ENCODE measurements at places on chromosomes 4 and X.

DNA sequence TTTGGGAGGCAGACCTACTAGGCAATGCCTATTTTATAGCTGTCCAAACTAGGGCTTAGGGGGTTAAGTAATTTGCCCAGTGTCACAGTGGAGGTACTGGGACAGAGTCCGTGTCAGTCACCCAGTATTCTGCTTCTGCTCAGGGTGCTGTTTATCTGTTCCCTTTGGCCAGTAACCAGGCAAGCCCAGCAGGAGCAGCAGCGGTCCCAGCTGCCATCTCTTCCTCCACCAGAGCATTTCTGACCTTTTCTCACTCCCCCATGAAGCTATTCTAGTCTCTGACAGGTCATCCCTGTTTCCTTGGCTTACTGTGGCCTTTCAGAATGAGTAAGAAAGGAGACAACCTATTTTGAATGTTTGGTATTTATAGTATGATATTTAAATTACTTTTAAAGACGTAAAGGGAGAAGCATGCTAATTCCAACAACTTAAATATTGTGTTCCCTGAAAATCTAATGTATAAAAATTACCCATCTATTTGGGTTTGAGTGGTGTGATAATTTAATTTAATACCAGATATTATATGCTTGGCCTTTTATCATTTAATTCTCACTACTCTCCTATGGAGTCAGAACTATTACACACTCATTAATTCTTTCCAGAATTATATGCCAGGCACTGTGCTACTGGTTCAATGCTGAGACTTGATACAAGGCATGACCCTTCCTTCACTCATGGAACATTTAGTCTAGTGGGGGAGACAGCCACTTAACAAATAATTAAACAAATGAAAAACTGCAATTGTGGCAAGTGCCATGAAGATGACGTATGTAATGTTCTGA is 60.6 kb downstream of the RPS6KA3 start:
- peak; percentile 15 for DNase-seq

DNA sequence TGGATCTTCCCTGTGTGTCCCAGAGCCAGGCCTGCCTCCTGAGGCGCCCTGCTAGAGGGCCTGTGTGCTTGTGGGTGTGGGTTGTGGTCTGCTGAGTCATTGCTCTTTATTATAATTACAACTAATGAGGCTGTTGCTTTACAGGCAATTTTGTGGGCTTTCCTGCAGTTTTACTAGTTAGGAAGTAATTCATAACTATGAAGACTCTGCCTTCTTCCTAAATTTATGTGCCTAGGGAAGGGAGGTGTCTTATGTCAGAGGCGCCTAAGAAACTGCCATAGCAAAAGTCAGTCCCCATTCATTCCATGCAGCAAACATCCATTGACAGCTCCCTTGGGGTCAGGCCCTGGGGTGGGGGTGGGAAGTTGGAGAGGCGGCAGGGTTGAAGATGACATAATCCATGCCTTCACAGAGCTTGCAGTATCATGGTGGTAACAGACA is 359.2 kb downstream of the IDS start:
- DNase-seq: no peak

- DNase-seq: no peak
Measured at GRCh38 chr4:19329077-19329476, 922.6 kb upstream of the SLIT2 start.

DNA sequence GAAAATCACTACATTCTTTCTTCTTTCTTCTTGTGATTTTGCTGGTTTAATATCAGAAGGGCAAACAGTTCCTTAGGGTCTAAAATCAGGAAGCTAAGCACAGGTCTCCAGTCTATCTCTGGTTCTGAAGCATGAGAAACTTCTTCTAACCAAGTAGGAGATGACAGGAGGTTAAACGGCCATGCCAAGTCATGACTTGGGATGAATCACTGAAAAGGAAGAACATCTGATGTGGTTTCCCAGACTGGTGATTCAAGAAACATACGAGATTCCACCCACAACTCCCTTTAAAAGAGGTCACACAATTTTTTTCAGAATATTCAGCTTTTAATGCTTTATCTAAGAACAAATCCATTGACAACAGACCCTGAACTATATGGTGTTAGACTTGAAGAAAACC is 684.0 kb upstream of the PRKX start:
- no peak for DNase-seq

DNA sequence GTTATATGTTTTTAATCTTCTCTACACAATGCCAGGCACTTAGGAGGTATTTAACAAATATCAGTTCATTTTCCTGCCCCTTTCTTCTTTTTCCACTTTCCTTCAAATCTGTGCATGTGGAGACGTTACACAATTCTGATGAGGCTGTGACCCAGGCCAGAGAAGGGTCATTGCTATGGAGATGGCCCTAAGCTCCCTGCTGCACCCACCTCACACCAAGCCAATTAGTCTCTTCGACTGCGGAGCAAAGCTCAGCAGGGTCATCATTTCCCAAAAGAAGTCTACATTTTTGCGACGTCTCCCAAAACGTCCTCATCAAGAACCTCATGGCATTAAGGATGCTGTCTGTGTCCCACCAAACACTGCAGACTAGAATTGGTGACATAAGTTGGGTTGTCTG is 28.9 kb upstream of the VEGFD start:
- peak; percentile 2 for DNase-seq

DNA sequence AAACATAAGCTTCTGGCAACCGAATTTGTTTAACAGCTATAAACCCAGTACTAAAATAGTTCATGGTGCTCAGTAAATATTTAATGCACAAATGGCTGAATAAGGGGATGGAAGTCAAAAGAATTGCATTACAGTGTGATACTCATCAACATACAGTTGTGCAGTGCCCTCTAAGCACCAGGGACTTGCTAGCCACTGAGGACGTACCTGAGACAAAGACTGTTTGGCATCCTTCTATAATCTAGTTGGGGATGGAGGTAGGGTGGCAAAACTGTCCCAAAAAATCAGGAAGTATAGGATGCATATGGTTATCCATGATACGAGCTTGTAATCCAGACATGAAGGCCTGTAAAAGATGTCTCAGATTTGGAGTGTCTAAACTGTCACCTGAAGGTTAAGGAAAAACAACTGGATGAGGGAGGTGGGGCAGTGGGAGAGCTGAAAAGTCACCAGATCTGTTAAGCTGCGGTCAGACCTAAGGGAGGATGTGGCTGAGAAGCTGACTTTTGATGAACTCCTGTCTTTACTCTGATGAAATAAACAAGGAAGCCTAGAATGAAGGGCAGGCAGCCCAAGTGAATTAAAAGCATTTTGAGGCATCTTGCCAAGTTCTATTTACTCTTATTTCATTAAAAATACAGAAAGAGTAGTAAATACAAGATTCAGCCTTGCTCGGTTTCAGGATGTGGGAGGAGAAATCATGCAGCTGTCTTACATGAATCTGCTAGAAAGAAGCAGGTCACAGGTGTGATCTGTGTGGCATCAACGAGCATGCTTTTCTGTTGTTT is 12.0 kb upstream of the CD38 start:
- no peak for DNase-seq

- peak; percentile 44 for DNase-seq
Measured at GRCh38 chrX:19515615-19516105, 352 bp upstream of the MAP3K15 start.

DNA sequence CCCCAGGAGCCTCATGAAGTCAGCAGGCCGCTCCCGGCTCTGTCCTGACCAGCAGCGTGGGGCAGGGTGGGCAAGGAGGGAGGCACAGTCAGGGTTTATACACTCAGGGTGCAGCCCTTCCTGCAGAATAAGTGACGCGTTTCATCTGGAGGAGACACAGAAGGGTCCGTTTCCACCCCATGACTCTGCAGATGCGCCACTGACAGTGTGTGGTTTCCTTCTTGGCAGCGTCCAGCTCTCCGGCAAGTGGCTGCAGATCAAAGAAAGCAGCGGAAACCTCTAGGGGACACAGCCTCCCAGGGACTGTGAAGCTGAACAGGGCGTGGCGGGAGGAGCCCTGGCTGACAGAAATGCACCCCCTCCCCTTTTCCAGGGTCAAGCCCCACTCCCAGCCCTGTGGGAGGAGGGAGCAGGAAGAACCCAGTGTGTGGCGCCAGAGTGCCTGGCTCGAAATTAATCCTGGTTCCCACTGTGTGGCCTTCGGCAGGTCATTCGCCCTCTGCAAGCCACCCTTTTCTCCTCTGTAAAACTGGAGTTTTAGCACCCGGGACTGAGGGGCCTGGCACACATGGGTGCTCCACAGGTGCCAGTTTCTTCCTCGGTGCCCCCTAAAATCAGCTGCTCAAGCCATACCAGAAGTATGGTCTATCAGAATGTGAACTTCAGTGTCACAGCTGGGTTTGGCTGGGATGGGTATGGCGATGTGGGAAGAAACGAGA is 17.3 kb upstream of the TBC1D14 start:
- peak; percentile 10 for DNase-seq

DNA sequence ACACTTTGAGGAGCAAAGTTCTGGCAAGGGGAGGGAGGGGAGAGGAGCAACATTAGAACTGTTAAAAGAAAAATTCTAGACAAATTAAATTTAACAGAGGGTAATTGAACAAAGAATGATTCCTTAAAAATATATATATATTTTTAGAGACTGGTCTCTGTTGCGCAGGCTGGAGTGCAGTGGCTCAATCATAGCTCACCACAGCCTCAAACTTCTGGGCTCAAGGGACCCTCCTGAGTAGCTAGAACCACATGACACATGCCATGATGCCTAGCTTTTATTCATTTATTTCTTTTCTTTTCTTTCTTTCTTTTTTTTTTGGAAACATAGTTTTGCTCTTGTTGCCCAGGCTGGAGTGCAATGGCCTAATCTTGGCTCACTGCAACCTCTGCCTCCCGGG is 19.1 kb upstream of the SPINK2 start:
- no peak for DNase-seq

- DNase-seq: peak; percentile 75
Measured at GRCh38 chr4:159487284-159487747, 384.4 kb downstream of the RAPGEF2 start.

- DNase-seq: no peak
Measured at GRCh38 chr4:95050980-95051701, 293.4 kb downstream of the BMPR1B start.

DNA sequence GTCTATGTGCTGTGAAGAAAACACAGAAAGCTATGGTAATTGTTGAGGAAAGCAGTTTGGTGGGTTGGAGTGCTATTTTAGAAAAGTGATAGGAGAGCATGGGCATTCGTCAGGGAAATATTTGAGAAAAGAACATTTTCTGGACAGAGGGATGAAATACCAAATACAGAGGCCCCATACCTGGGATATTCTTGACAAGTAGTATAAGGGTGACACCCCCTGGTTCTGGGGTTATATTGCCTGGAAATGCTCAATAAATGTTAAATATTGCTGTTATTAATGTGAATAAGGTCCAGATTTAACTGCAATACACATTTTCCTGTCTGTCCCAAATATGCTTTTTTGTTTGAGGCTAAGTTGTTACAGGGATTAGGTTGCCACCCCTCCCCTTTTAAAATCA is 42.9 kb downstream of the WWC2 start:
- DNase-seq: no peak

DNA sequence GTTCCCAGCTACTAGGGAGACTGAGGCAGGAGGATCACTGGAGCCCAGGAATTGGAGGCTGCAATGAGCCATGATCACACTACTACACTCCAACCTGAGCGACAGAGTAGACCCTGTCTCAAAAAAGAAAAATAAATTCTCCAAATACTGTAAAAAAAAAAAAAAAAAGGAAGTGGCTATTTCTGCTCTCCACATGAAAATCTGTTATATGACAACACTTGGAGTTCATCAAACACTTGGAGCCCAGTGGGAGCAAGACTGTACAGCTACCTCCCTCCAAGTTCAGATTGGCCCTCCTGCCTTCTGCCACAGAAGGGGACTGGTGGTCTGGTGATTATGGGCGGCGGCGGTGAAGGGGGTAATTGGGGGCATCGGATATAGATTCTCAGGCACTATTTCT is 9.0 kb upstream of the CLDN34 start:
- no peak for DNase-seq
